ENCODE measurements at places on chromosomes 12 and 14.
A peak's percentile ranks its signal among the peaks of the same experiment; 100 is the strongest.

- DNase-seq = peak; percentile 66
Observed at GRCh38 chr14:103910262-103910935, 17.9 kb upstream of the TDRD9 start.

DNA sequence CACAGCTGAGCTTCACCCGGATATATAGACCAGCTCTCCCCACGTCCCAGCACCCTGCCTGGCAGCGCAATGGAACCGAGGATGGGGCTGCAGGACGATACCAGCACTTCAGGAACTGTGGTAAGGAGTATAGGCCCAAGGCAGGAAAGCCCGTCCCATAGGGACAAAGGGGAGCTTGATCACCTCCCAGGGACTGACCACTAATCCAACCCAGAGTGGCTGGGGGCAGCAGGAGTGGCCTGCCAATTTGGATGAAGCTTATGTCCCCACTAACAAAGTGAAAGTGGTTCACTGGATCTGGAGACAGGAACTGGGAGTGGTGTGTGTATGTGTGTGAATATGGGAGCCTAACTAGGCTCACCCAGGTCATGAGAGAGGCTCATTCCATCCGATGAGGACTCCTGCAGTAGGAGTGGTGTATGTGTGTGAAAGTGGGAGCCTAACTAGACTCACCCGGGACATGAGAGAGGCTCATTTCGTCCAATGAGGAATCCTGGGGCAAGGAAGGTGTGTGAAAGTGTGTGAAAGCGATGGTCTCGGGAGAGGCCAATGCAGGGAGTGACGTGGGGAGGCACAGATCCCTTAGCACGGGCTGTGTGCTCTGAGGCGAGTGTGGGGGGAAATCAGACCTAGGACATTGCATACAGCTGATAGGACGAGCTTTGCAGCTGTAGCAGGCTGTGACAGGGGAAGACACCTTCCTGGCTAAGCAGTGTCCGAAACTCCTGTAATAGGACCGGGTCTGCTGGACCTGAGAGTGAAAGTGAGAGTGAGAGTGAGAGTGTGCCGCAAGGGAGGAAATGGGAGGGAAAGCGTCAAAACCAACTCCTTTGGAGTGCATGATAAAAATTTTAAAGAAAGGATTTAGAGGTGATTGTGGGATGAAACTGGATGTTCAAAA is 25.7 kb downstream of the KLRK1 start:
- peak; percentile 41 for DNase-seq

DNA sequence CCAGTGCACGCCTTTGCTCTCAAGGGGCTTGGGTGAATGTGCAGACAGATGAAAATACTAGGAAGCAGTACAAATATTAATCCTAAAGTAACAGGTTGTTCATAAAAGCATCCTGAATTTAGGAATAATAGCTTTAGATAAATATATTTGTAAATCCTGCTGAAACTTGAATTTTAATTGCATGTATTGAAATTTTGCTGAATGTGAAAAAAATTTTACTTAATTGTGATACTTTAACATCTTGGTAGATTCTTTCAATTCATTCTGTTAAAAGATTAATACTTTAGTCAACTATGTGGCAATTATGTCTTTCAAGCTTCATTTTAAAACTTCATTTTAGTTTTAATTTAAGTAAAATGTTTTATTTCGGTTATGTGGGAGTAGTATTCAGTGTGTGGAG is 5.5 kb downstream of the SLC38A6 start:
- DNase-seq = no peak

GRCh38 chr12:52372216-52373154 is 5.2 kb upstream of the KRT85 start:
- DNase-seq = peak; percentile 81

DNA sequence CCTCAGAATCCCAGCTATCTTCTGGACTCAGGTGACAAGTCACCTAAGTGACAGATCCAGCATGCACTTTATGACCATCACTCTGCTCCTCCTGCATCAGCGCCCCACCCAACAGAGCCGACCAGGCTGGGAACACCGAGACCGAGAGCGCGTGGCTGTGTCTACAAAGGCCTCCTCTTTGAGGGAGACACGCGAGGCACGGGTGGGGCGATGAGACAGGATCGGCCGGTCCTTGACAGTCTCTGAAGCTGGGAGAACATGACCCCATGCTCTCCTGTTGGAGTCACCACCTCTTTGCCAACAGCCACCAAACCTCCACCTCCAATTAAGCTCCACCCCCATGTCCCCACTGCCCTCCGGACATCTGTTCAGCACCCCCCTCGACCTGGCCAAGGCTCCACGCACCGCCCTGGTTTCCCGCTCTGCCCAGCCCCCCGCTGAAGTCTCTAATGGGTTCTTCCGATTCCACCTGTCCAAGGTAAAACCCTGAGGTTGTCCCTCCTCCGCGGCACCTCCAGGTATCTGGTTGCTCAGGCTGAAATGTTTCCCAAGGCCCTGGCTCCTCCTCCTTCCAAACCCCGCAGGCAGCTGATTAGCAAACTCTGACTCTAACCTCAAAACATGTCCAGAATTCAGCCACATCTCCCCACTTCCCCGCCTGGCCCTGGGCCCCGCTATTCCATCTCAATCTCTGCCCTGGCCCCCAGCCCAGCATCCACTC is 31.5 kb downstream of the HSP90AA1 start:
- peak; percentile 83 for DNase-seq

DNA sequence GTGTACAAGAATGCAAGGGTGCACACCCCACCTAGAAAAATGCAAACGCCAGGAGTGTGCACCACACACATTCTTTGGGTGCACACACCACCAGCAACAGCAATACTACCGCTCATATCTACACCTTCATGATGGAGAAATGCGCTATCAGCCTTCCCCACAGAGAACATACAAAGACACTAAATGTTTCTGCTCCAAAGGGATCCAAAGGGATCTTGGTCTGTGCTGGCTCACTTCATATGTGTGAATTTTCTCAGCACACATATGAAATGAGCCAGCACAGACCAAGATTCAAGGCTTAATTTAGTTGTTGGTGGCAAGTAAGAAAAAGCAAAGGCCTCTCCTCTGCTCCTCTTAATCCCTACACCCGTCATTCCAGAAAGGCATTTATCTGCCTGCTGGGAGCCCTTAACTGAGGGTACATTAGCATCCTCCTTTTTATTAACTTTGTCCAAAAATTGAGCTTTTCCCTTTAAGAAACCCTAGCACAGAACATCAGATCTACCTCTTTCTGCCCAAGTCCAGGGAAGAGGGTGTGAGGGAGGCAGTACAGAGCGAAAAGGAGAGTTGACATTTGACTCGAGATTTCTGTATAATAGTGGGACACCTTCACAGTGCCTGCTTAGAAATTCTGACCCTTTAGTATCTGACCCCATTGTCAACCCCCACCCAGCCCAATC is 8.3 kb downstream of the BMP4 start:
- no peak for DNase-seq

GRCh38 chr14:68501171-68501570 is 291.7 kb downstream of the ZFP36L1 start:
- DNase-seq = no peak

DNA sequence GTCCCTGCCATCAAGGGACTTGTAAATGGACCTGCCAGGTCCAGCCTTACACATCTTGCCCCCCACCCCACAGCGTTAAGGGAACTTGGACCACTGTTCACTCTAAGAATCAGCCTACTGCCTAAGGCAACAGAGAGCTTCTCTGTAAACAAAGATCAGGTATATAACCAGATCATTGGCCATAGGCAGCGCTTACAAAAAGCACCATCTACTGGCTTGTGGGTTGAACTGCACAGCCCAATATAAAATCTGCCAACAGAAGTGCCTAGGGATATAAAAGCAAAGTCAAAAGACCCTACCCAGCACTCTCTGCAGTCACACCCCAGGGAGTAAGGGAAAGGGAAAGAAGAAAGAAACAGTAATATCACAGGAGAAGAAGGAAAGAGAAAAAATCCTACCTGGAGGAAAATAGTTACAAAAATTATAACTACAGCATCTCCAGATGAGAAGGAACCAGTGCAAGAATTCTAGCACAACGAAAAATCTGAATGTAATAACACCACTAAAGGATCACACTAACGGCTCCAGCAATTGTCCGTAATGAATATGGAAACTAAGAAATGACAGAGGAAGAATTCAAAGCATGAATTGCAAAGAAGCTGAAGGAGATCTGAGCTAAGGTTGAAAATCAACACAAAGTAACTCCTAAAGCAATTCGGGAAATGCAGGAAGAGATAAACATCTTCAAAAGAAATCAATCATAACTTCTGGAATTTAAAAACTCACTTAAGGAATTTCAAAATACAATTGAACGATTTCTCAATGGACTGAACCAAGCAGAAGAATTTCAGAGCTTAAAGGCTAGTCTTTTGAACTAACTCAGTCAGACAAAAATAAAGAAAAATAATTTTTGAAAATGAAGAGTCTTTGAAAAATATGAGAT is 95.2 kb upstream of the PCED1B start:
- DNase-seq = peak; percentile 75

- peak; percentile 73 for DNase-seq
Observed at GRCh38 chr12:105967038-105967776, 171.5 kb downstream of the NUAK1 start.

DNA sequence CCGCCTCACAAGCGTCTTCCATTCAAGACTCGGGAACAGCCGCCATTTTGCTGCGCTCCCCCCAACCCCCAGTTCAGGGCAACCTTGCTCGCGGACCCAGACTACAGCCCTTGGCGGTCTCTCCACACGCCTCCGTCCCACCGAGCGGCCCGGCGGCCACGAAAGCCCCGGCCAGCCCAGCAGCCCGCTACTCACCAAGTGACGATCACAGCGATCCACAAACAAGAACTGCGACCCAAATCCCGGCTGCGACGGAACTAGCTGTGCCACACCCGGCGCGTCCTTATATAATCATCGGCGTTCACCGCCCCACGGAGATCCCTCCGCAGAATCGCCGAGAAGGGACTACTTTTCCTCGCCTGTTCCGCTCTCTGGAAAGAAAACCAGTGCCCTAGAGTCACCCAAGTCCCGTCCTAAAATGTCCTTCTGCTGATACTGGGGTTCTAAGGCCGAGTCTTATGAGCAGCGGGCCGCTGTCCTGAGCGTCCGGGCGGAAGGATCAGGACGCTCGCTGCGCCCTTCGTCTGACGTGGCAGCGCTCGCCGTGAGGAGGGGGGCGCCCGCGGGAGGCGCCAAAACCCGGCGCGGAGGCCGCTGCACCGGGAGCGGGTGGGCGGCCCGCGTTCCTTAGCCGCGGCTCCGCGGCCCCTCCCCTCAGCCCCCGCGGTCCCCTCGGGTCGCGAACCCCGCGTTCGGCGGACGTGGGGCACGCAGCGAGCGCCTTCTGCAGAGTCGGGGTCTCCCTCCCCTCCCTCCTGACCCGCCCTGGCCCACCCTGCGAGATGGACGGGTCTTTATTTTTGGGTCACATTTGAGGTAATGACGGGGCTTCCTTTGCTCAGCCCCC is at the start of gene UBC:
Gene UBC (minus strand): TSS at position 259 of the 847 bp plus-strand sequence. CDS start 879 bp downstream, outside the sequence.
- DNase-seq = peak; percentile 92

GRCh38 chr12:107468182-107468581 is 217.4 kb upstream of the PWP1 start:
- peak; percentile 34 for DNase-seq

DNA sequence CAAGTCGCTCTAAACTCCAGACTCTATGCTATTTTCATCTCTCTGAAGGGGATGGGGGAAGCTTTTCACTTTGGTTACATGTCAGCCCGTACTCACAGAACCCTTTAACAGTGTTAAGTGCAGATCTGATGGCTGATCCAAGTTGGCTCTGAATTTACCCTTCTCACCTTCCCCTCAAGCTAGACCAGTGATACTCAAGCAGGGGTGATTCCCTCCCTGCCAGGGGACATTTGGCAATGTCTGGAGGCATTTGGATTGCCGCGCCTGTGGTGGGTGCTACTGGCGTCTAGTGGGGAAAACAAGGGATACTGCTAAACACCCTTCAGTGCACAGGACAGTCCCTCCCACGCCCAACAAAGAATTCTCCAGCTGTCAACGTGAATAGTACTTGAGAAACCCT is 6.0 kb upstream of the TEX52 start:
- DNase-seq = no peak

DNA sequence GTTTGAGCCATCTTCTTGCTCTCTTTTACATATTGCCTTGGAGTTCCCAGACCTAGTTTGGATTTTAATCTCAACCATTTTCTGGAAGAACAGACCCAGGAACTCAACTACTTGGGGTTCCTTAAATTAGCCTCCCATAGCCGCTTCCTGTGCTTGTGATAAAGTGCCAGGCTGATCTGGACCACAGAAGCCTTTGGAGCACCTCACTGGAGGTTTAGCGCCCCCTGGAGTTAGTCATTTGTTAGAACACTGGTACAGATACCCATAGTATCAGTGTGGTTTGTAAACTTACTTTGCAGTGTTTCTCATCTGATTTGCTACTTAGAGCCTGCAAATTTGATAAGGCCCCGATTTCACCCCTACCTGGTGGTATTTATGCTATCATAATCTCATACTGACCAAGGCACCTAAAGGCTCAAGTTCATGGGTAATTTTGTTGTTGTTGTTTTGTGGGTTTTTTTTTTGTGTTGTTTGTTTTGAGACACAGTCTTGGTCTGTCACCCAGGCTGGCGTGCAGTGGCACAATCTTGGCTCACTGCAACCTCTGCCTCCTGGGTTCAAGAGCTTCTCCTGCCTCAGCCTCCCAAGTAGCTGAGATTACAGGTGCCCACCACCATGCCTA is 3.7 kb downstream of the UNC119B start:
- DNase-seq = peak; percentile 82

DNA sequence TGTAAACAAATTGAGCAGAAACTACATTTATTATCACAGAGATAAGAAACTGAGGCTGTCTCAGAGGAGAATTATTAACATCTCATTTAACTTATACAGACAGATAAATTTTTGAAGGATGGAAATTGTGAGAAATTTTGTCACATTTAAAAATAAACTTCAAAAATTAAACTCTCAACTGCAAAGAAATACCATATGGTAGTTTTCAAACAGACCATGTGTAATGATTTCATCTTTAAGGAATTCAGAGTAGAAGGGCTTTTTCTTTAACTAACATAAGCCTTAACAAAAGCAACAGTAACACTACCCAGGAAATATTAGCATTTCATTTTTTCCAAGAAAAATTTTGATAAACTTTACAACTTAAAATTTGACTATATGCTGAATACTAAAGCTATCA is 26.6 kb downstream of the NUP37 start:
- DNase-seq = peak; percentile 58

DNA sequence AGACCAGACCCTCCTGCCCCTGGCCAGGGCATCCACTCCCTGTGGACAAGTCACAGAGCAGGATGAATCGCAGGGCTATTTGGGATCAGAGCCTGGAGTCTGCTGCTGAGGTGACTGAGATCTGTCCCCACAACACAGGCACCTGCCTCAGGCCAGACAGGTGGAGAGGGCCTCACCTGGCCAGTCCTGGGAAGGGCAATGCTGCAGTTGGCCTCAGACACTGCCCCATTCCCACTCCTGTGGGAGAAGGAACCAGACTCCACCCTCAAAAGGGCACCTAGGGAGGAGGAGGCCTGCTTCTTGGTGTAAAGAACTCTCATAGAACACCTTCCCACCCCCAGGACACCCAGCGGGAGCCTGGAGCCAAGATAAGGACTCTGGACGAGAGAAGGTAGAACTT is 48.3 kb upstream of the PLEKHG6 start:
- DNase-seq = no peak

- DNase-seq = peak; percentile 67
Observed at GRCh38 chr12:3041558-3042164, 35.5 kb upstream of the TSPAN9 start.
